ENCODE measurements at places on chromosomes 3 and 15. TPM values are rescaled to one million over a fixed set of nuclear protein-coding genes. Genes with fewer than 3 reads are reported as not detected.

The ZNF502 gene
- 2.6 TPM for total RNA-seq

- no peak for DNase-seq
Observed at GRCh38 chr15:70628549-70628896, 134.8 kb downstream of the UACA start.

DNA sequence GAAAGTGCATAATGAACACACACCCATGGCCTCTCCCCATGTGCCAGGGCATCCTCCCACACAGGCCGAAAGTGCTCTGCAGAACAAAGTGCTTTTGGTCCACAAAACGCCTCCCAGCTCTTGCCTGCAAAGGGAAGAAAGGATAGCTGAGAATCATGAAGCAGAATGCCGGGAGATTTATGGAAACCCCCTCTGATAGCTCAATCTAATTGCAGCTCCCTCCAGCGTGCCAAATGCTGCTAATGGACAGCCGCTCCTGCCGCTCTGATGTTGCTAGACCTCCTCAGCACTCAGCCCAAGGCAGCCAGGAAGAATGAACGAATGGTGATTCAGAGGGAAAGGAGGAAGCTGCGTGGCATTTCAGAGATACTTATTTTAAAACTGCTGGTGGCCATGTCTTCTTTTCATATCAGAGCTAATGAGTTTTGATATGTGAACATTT is 145.3 kb downstream of the TJP1 start:
- DNase-seq = no peak

The JMJD7 gene
- total RNA-seq = 1.7 TPM

The TMCC1 gene
- 58.7 TPM for total RNA-seq

The ZNF770 gene
- 15.7 TPM for total RNA-seq

The RAB6B gene
- total RNA-seq = 0.65 TPM
